ENCODE measurements at places on chromosomes 1 and 21.

DNA sequence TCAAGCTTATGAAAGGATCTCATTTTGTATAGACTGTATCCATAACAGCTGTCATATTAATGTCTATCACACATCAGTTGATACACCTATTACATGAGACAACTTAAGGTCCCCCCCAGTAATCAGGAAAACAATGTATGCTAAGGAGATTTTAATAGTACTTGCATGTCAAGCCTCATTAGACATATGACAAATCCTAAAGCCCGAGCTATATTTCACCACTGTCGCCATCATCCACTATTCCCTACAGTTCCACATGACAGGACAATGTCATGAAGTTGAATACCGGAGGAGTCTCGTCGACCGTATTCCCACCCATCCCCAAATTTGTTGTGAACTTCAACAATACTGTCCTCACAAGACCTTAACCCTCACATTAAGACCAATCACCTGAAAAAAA lies 3.4 kb downstream of the HMGN1 start:
- DNase-seq, result no peak

DNA sequence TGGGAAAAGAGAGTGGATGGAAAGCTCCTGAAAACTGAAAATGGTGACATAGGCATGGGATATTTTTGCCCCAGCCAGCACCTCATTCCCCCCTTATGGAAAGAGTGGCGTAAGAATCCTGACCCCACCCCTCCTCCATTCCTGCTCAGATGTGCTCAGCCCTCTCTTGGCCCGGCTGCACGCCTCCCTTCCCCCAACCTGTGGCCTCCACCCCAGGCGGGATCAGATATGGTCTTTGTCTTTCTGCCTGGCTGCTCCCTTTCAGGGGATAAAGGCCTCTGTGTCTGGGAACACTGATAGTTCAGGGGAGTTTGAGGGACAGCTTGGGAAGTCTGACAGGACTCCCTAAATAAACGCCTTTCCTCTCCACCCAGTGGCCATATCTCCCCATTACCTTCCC lies 49.8 kb downstream of the KIRREL1 start:
- no peak for DNase-seq

DNA sequence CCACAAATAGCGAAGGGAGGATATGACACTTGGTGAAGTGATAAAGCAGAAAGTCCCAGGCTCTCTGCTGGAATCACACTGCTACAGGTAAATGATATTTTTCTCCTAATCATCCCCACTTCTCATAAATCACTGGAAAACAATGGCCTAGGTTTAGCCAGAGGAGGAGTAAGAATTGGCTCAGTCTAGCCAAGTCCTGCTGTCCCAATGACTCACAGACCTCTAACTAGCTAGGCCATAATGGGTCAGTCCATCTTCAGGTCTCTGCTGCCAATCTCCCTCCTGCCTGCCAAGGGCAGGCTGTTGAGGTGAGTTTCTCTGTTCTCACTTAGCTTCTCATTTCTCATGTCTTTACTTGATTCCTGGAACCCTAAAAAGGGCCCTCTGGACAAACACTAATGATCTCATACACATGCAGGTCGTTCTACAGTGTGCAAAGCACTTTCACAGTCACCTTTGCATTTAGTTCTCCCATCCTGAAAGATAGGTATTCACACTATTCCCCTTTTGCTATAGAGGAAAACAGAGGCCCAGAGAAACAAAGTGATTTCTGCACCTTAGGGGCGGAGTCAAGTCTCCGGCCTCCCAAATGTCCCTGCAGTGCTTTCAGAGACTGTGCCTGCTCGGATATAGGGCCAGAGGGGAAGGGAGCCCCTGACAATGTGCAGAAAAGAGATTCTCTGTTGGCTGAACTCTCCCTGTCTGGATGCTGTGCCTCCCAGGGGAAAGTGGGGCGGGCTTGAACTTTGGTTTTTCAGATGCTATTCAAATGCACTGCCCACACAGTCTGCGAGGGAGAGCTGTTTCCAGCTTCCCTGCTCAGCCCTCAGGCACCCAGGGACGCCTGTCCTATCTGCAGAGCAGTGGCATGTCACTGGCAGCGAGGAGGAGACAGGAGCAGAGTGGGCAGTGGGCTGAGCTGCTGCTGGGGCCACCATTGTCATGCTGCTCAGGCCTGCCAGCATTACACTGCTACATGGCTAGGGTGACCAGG lies 3.9 kb upstream of the CDK18 start:
- no peak for DNase-seq

DNA sequence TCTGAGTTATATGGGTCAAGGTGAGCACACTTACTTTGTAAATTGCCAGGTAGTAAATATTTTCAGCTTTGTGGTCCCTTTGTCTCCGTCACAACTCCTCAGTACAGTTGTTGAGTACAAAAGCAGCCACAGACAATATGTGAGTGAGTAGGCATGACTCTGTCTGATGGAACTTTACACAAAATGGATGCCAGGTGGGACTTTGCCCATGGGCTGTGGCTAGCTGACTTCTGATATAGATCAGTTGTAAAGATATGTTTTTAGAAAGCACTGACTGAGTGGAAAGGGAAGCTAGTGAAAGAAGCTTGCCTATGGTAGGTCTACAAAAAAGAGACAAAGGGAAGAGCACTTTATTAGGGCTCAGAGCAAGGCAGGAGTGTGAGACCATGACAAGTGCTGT lies 23.1 kb upstream of the IGSF5 start:
- DNase-seq, result no peak

DNA sequence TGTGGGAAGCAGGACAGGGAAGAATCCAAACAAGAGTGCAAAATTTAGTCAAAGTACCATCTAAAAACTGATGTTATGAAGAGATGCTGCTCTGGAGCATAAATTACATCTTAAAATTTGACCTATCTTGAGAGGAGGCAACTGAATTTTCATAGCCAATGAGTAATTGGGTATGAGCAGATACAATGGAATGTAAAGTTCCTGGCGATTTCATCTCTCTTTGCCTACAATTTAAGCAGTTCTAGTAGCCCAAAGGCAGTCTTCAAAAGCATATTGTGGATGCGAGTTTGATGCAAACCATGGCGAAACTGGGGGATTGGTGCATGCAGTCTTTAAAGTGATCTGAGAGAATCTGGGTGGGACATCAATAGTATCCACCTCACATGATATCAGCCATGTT lies 1265.9 kb downstream of the BRINP3 start:
- no peak for DNase-seq

DNA sequence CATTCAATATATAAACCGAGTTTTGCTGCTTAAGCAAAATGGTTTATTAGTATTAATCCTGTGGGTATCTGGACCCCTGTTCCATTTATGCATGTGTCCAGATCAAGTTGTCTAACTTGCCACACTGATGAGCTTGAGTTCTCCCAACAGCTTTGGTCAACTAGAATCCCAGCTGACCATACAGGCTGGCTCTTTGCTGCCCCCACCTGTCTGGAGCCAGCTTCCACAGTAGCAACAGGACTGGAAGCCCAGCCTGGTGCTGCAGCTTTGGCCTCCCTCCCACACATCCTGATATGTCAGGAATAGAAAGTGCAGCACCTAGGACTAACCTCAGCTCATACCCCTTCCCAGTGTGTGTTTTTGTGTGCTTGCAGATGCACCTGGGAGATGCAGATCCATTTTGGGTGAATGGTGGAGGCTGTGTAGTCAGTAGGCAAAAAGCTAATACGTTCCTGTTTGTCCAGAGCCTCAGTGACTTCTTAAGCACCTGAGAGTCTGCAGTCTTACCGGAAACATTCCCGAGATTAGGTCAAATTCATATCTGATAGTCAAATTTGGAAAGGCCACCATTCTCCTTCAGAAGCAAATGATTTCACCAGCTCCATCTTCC lies 40.9 kb upstream of the BEND5 start:
- no peak for DNase-seq

DNA sequence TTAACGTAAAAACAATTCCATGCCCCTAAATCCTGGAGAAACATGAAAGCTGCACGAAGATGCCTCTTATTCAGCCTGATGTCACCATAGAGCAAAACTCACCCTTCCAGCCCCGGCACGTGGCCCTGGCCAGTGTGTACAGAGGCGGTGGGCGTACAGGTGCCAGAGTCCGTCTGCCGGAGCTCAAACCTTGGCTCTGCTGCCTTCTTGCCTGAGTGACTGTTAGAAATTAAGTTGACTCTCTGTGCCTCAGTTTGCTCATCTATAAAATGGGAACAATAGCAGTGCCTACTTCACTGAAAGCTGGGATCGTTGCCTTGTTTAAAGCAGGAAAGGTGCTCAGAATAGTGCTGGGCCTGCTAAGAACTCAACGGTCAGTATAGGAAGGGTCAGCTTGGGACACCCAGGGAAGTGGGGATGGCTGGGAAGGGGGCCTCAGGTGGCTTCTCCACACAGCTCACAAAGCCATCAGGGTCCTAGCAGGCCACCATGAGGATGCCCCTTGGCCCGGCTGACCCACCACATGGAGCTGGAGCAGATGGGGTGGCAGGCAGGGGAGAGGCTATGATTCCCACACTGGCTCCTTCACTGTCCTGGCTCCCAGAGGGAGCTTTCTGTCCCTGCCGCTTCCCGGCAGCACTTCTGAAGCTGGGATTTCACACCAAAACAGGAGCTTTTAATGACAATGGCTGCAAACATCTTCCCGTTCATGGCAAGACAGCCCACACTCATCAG lies 237.2 kb downstream of the NPHP4 start:
- no peak for DNase-seq

- DNase-seq, result no peak
These were observed 635.2 kb downstream of the SMYD3 start for GRCh38 chr1:245871915-245872314.

DNA sequence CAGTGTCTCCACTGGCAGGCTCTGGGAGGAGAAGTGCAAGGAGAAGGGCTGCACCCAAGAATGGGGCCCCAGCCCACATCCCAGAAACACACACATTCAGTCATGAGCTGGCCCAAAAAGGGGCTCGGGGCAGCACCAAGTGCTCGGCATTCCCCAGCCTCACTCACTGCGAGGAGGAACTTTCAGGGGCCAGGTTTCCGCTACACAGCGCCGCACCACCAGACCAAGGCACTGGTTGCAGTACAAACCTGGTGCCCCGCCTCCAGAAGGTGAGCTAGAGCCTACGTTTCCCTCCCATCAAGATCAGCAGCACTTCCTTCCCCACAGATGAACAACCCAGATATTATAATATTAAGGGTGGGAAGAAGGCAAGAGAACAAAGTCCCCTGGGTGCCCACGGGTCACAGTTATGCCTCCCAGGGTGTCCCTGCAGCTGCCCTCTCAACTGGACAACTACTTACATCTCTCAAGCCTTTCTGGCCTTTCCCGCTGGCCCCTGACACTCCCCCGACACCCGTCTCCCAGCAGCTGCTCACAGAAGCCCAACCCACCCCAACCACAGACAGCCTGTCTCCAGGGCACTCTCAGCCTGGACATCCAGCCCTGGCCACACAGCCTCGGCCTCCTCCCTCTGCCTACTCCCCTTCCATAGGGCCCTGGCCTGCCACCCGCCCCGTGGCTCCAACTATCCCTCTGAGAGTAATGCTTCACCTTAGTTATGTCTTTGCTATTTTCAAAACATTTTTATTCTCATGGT lies 3.8 kb downstream of the PBXIP1 start:
- DNase-seq, result no peak

DNA sequence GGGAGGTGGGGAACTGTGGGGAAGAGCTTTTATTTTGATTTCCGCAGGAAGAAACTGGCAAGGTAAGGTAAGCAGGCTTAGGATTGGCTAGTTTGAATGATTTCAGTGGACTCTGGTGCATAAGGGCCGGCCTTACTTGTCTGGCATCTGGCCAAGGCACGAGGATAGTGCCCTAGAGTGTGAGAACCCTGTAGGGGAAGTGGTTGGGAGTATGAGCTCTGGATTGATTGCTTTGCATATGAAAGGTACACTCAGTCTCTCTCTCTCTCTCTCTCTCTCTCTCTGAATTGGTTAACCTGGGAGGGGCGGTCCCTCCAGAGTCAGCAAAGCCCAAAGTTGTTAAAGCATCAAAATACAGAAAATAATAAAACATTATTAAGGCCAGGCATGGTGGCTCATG lies 463.0 kb downstream of the SIPA1L2 start:
- no peak for DNase-seq

- DNase-seq, result no peak
These were observed 43.0 kb downstream of the EVA1C start for GRCh38 chr21:32455548-32455947.
